NCI-H526 (cell line): ENCODE measurements at places on chromosomes 12 and 14.
A peak's percentile ranks its signal among the peaks of the same experiment; 100 is the strongest.

DNA sequence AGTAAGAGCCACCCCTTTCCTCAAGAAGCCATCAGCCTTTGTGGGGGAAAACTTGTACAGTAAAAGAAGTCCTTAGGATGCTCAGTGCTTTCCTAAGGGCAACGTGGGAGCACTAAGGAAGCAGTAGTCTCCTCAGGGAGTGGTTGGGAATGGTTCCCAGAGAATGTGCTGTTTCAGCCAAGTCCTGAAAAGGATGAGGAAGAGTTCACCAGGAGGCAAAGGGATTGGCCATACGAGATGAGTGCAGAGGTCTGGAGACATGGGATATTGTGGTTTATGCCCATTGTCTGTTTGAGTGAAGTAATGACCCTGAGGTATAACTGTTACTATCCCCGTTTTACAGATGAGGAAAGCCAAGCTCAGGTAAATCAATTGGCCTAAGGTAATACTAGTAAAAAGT lies 86.0 kb upstream of the ATF1 start:
- no peak for DNase-seq

GRCh38 chr12:1351926-1352325 lies 242.5 kb downstream of the FBXL14 start:
- no peak for DNase-seq

GRCh38 chr12:11651785-11652184 lies 2.3 kb downstream of the ETV6 start:
- peak; percentile 72 for DNase-seq

DNA sequence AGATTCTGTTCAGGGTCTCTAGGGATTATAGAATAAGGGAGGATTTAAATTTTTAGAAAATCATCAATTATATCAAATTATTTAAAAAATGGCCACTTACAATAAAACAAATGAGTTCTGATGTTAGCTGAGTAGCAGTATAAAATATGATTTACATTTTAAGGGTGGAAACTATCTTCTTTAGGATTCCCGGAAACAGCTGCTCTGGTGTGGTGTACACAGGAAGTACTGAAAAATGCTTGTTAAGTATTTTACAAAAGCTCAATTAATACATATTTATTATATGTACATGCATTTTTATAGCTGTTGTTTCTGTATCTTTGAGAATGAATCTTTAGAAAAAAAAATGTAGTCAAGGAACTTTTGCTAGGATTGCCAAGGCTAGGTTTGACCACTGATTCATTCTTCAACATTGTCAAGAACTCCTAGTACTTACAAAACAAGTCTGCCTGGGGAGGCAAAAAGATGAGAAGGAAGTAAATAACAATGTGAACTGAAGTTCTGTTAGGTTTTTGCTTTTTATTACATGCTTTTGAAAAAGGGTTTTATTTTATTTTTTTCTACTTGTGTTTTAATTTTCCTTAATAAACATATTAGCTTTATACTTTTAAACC lies 48.0 kb downstream of the ARF6 start:
- DNase-seq, result no peak

DNA sequence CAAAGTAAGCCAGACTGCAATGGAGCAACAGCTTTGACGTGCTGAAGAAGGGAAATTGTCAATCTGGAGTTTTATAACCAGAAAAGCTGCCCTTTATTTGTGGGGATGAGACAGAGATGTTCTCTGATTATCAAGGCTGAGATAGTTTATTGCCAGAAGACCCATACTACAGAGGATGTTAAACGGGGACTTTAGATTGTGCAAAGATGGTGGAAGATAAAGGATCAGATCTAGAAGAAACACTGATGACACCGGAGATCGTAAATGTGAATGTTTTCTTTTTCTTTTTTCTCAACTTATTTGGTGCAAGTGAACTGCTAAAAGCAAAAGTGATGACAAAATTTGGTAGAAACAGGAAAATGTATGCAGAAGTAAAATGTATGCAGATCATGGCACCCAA lies 178.3 kb upstream of the PLEKHG7 start:
- DNase-seq, result no peak

DNA sequence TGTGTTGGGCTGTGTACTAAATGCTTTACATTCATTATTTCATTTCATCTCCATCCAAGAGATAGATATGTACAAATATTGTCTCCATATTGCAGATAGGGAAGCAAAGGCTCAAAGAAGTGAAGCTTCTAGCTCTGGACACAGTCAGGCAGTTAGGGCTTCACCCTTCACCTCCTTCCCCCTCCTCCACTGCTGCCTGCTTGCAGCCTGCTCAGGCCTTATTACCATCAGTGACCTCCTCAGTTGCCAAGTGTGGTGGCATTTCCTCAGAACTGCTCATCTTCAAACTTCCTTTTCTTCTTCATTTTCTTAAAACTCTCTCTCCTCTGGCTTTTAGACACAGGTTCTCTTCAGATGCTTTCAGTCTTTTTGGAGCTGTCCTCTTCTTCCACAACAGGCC lies 4.7 kb upstream of the GPATCH2L start:
- DNase-seq, result no peak

- DNase-seq, result no peak
These were observed 65.8 kb downstream of the RIN3 start for GRCh38 chr14:92579244-92579936.

DNA sequence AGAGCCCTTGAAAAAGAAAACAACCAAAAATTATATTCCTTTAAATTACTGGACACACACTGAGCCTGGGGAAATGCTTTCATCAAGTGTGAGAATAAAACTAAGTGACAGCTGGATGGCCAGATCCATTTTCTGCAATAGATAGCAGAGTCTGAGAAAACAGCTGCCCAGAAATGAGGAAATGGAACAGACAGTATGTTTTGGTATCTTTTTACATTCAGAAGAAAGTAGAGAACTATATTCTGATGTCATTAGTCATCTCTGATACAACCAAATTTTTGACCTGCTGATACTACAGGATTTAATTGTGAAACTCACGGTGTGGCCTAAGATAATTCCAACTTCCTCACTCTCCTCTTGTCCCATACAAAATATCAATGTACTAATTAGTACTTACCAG lies 78.2 kb downstream of the HMGA2 start:
- DNase-seq, result no peak

- DNase-seq, result no peak
These were observed 170.4 kb upstream of the HIF1A start for GRCh38 chr14:61524936-61525292.
